ENCODE measurements at places on chromosomes 2 and 18. TPM values are rescaled to one million over a fixed set of nuclear protein-coding genes. Genes with fewer than 3 reads are reported as not detected.

The KLHL29 gene
- total RNA-seq: 2.5 TPM

The COL5A2 gene
- 220 TPM for total RNA-seq

The LRRC30 gene
- not detected for total RNA-seq

The ABCB11 gene
- total RNA-seq: not detected

The CD8A gene
- not detected for total RNA-seq

The TCF7L1 gene
- total RNA-seq: 2.0 TPM
